Stimulated activated CD4-positive, alpha-beta T cell treated with anti-CD3 and anti-CD28 coated beads, Interleukin-1b, Interleukin-23, amount 100 ng/mL, for 1 hour (primary cell): ENCODE measurements at places on chromosomes 2 and 18.

GRCh38 chr2:134140251-134140661, 113.6 kb upstream of the MGAT5 start:
- DNase-seq = no peak

DNA sequence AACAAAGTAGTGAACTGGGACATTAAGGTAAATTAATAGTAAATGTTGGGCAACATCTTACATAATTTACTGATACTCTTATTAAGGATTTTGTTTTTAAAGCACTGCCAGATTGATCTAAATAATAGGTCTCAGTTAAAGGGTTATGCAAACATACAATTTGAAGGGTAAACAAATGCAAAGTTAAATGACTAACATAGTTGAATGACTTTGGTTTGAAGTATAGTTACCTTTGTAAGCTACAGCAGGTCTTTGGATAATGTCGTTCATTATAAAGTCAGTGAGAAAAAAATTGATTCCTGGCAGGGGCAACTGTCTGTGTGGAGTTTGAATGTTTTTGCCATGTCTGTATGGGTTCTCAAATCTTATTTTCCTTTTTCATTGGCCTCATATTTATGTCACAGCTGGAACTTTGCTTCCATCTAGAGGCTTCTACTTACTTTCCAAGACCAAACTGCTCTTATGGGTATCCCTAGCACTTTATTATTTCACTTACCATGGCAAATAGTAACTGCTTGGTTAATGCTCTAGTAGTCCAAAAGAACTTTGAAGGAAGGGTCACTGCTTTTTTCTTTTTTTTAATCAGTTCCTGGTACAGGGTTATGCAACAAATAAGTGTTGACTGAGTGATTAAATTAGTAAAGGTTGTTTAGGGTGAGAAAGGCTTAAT, 107.8 kb downstream of the NBEAL1 start:
- DNase-seq = no peak

- no peak for DNase-seq
Measured at GRCh38 chr2:7766088-7766722, 849.0 kb downstream of the RNF144A start.

DNA sequence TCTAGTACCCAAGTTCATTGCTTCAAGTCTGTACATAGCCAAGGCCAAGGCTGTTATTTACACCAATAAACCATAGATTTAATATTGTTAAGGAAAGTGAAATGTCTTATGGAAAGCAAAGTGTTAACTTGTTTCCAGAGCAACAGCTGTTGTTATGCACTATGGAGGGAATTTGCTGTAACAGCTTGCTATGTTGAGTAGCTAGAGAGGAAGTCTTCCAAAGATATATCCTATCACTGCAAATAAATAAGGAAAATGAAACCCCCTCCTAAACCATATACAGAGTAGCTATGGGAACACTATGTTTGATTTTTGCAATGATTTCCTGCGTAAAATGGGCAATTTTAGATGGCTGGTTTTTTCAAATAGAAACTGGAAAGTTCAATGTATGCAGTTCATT, 21.1 kb downstream of the TMEM182 start:
- DNase-seq = no peak

- no peak for DNase-seq
Measured at GRCh38 chr2:181779288-181780021, 99.1 kb upstream of the NEUROD1 start.

- no peak for DNase-seq
Measured at GRCh38 chr2:229231328-229231868, 39.7 kb downstream of the PID1 start.

- no peak for DNase-seq
Measured at GRCh38 chr2:217683106-217683870, 319.5 kb downstream of the TNS1 start.

DNA sequence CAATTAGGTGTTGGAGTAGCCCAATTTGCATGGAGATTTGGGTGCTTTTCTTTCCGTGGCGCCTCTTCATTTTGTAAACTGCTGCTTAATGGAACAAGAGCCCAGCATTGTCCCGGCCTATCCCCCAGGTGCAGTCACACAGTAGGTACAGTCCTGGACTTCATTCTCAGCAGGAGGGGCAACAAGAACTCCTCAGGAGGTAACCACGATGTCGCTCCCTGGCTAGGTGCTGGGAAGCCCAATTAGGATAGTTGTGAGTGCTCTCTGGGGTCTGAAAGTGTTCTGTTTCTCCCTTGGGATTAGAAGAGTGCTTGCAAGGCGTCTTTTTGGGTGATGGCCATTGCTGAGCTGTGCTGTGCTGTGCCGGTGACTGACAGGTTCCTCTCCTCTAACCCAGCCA, 53.8 kb downstream of the CABLES1 start:
- no peak for DNase-seq

DNA sequence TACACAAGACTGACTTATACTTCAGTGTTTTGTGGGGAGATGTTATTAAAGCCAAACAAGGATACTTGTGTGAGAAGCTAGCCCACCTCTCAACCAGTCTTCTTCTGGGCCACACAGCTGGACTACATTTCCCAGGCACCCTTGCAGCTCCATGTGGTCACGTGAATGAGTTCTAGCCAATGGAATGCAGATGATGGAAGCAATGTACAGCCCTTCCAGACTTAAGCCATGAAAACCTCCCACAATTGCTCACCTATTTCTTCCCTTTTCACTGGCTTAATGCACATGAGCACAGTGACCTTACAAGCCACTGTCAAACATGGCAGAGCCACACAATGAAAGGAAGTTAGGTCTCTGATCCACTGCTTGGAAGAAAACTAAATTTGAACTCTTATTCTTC, 20.4 kb upstream of the FEZ2 start:
- DNase-seq = no peak

- DNase-seq = no peak
Measured at GRCh38 chr2:193276988-193277387, 1082.3 kb upstream of the TMEFF2 start.

DNA sequence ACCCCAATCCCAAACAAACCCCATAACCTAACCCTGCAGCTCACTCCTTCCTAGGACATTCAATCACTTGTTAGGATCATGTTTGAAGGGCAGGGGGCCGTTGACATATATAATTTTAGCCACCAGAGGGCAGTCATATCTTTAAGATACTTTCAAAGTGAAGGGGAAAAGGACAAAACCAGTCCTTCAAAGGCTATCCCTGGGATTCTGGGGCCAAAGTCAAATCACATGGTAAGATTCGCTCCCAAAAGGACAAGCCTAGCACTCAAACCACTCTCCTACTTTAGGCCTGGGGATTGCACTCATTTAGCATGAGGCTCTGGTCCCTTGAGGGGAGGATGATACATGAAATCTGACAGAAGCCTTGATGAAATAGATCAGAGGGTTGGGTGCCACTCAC, 44.6 kb downstream of the HAUS1 start:
- no peak for DNase-seq

DNA sequence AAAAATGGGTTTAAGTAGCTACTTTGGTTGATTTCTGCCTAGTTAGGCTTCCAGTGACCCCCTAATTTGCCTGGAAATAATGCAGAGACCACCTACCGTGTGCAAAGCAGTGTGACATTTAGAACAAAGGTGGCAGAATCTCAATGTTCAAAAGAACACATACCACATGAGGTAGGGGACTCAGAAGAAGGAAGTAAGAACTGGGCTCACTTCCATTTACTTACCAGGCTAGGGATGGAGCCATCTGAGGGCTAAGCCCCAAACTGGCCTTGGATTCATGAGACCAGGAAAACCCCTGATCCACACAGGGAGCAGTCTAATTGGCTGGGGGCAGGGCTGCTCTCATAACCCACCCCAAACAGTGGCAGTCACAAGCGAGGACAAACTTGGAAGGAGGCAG, 190.7 kb downstream of the NCKAP5 start:
- DNase-seq = no peak

DNA sequence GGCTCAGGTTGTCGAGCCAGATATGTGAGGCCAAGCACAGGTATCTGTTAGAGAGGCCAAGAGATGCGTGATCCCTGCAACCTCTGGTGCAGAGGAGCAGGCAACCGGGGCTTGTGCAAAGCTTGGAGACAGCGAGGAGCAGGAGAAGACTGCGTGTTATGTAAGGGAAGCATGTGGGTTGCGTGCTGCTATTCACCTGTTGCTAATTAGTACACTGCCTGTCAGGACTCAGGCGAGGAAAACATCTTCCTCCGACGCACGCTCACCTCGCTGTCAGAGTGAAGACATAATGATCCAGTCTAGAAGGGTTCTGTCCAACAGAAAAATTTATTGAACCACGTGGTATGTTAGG, 102.5 kb downstream of the HNRNPLL start:
- DNase-seq = no peak

DNA sequence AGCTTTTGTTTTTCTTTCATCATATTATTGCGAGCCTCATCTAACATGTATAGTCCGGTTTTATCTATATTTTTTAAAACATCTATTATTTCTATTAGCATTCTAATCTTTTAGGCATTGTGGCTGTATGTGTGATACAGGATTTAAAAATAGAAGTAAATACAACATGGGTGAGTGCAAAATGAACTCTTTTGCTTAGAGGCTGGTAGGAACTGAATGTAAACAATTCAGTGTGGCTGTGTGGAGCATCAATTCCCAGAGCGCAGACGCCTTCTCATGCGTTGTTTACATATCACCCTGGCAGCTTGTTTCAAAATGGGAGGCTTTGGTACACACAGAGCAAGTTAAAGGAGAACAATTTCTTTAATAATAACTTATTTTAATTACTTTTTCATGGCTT, 836 bp downstream of the DTNA start:
- DNase-seq = no peak

GRCh38 chr2:152437276-152438108, 102.5 kb downstream of the FMNL2 start:
- DNase-seq = no peak

- DNase-seq = no peak
Measured at GRCh38 chr2:181111059-181111458, 130.7 kb downstream of the UBE2E3 start.

DNA sequence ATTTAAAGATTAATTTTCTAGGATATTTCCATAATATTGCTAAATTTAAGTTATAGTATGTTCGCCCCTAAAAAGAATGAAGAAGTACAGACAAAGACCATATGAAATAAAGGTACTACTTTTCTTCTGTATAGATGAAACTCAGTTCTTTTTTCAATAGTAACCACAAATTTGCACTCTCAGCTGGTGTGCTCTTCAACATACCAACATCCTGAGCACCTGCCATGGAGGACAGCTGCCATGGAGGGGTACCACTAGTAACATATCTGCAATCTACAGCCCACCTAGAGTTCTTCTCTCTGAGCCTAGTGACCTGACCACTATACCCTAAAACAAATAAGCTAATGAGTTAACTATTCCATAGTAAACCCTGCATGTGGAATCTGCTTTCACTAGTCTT, 36.8 kb upstream of the ERCC3 start:
- no peak for DNase-seq

- peak; percentile 27 for DNase-seq
Measured at GRCh38 chr2:12507295-12507694, 209.4 kb upstream of the TRIB2 start.

- DNase-seq = no peak
Measured at GRCh38 chr2:44836174-44836573, 105.3 kb upstream of the SIX3 start.

DNA sequence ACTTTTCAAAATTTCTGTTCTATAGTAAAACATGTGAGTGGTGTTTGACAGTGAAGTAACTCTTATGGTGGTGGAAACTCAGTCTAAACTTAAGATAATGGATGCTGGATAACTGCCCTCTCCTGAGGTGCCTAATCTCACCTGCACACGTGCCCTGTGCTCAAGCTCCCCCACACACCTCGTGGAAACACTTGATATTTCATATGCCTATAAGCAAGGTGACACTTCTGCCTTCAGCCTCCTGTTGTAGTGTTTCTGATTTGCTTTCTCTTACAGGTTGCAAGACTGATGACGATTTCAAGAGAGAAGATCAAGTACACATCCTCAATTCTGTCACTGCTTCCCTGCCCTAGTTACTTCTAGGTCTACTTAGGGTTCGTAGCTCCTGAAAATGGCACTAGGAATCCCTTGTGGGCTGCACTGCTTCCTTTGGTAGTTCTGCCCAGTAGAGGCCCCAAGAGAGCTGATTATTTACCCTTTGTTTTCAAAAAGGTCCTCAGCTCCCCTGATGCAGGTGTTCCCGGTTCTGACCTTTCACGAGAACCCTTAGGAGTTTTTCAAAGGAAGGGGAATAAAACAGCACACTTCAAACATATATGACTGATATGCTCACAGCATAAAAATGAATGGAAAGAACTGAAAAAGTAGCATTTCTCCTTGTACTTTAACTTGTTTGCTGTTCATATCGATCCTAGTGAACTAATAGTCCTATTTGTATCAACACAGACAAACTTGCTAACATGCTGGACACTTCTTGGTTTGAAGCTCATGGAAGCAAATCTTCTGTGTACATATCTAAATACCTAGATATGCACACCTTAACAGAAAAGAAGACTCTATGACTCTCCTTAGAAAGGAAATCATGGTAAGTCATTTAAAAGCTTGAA, 6.7 kb downstream of the CAVIN2 start:
- no peak for DNase-seq

GRCh38 chr18:55402731-55403405, 185.1 kb downstream of the TCF4 start:
- DNase-seq = no peak

DNA sequence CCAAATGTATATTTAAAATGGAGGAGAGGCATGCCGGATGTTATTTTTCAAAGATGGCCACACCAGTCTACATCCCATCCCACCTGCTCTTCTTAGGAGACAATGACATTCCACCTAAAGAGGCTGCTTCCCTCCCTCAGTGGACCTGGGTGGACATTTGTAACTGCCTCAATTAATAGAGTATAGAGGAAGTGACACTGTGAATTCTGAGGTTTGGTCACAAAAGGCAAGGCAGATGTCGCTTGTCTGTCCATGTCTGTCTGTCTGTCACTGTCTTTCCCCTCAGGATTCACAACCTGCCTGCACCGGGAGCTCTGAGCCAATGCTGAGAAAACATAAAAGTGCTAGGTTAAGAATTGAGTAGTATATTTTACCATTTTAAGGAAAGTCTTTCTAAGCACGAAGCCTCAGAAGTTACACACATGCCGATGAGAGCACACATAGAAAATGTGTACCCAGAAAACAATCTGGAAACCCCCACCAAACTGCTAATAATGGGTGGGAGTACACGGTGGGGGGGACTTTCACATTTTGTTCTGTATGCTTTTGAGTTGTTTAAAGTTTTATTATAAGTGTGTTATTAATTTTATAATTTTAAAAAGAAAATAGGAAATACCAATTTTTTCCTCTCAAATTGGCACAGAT, 21.0 kb downstream of the MIB1 start:
- no peak for DNase-seq

GRCh38 chr2:191148791-191149190, 2.0 kb downstream of the STAT4 start:
- no peak for DNase-seq

GRCh38 chr2:176852667-176853066, 359.9 kb upstream of the HNRNPA3 start:
- no peak for DNase-seq

- no peak for DNase-seq
Measured at GRCh38 chr2:27105981-27106380, 12.9 kb downstream of the CGREF1 start.

DNA sequence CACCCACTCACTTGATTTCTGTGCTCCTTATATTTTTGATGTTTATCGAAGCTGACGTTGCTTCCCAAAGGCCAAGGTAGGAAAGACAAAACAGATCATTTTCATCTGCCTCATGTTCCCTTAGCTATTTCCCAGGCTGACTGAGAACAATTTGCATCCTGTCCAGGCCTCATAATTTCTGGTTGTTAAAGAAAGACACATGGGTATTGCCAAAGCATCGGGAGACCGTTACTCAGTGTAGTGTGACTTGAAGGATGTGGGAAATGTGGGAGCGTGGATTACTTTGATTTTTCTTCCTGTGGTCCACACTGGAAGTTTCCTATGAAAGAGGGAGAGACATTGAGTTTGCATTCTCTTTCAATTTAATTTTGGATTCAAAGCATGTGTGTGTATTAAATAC, 204.6 kb downstream of the TRIB2 start:
- DNase-seq = no peak

GRCh38 chr2:74501335-74502071, 2.1 kb upstream of the LBX2 start:
- no peak for DNase-seq
